ENCODE measurements at places on chromosomes 12 and 14. TPM values are rescaled to one million over a fixed set of nuclear protein-coding genes. Genes with fewer than 3 reads are reported as not detected.

LMNTD1 gene
- total RNA-seq = 1.6 TPM

KRT76 gene
- total RNA-seq = not detected

KRAS gene
- total RNA-seq = 10.5 TPM

FOXG1 gene
- total RNA-seq = not detected

RD3L gene
- not detected for total RNA-seq

GPX2 gene
- 1.3 TPM for total RNA-seq

SAMD4A gene
- 68.3 TPM for total RNA-seq

CRACR2A gene
- total RNA-seq = 5.6 TPM

TAS2R20 gene
- total RNA-seq = 0.84 TPM

NTN4 gene
- total RNA-seq = 115 TPM
